NCI-H1417 treated with DMSO at 0.1 percent for 48 hours (cell line): ENCODE measurements at places on chromosomes 11 and 22.

- no peak for DNase-seq
Observed at GRCh38 chr11:68958211-68958610, 22.6 kb downstream of the MRGPRD start.

- DNase-seq: no peak
Observed at GRCh38 chr11:22786475-22786874, 43.1 kb downstream of the SVIP start.

- DNase-seq: no peak
Observed at GRCh38 chr11:118275176-118275575, 11.1 kb upstream of the MPZL2 start.

GRCh38 chr11:12813371-12814225, 139.4 kb downstream of the TEAD1 start:
- DNase-seq: no peak

GRCh38 chr22:18935889-18936529, at the start of gene PRODH:
TSS of gene PRODH (minus strand) at chr22:18936293. CDS start at chr22:18936287, 6 bp downstream.
- DNase-seq: no peak

DNA sequence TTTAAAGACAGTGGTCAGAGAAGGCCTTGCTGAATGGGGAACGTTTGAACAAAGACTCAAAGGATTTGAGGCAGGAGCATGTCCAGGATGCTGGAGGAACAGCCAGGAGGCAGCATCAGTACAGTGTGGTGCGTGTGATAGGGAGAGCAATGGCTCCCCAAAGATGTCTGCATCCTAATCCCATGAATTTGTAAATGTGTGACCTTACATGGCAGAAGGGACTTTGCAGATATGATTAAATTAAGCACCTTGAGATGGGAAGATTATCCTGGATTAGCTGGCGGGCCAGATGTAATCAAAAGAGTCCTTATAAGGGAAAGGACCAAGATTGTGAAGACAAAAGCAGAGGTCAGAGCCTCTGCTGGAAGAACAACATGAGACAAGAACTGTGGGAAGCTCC, 24.6 kb upstream of the FAT3 start:
- no peak for DNase-seq

DNA sequence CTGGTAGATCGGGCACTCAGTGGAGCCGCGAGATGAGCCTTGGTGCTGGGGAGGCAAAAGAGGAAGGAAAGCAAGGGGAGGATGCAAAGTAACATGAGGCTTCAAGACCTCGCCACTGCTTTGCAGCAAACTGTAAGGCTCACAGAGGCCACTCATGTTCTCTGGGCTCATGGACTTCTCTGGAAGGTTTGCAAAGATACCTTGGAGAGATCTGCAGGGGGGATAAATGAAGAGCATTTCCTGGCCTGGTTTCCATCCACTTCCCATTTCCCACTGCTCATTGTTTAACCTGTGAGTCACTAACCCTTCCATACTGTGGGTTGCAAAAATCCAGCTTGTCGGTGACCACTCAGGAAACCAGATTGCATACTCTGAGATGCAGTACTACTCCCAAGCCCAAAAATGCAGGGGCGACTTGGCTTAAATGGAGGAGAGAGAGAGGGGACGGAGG, 38.5 kb downstream of the OSBP2 start:
- DNase-seq: no peak

DNA sequence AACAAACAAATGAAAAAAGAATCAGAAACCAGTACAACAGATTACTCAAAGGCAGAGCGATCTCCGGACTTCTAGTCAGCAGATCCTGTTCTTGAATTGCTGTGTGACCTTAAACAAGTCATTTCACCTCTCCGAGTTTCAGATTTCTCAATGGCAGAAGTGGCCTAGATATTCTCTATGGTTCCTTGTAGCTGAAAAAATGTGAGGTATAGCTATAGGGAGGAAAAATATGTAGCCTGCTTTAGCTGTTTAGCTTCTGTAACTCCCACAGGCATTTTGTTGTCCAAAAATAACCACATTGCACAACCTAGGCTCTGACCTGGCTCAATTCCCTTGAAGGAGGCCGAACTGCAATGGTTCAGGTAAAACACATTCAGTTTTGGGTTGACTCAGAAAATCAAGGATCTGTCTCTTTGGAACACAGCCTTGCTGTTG, 100.7 kb downstream of the DBX1 start:
- DNase-seq: no peak

GRCh38 chr11:9263840-9264315, 1.3 kb downstream of the DENND5A start:
- DNase-seq: no peak

DNA sequence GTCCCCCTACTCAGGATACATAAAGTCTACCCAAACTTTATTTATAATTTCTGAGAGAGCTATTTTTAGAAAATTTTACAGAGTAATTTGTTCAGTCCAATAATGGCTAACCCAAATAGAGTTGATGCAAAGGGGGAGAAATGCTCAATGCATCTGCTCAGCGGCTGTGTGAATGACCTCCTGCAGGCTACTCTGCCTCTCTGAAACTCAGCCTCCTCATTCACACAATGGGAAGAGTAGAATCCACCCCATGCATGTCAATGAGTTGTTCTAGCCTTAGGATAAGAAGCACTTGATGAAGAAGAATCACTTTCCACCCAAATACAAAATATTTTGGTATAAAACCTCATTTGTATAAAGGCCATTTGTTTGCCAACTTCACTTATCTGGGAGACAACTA, 1204.0 kb downstream of the LRRC4C start:
- no peak for DNase-seq

DNA sequence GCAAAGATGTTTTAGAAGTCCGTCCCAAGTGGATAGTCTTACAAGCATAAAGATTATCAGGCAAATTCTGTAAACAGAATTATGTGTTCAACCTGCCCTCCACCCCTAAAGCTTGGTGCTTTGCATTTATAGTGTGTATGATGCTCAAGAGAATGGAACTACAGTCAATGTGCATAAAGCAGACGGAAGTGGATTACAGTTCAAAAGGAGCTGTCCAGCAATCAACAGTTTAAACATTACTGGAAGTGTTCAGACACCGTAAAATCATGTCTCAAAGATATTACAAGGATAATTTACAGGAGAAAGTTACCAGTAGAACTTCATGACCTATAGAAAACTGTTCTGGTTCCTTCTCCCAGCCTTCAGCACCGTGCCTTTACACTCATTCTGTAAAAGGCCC, 1.0 kb downstream of the RIC3 start:
- no peak for DNase-seq

GRCh38 chr22:50141462-50141861, 29.1 kb upstream of the PANX2 start:
- no peak for DNase-seq

DNA sequence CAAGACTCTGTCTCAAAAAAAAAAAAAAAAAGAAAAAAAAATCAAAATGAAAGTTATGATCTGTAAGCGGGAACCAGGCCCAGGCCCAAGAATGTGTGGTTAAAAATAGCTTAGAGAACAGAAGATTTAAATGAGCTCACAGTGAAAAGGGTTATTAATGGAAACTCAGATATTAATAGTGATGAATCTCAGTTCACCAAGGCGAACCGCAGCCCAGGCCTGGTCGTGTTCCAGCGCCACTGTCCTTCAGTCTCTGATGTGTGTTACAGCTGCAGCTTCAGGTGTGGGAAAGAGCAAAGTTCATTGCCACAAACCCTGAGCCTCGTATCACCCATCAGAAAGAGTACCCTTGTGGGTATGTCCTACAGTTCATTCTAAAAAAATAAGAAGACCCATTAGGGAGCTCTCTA, 107.1 kb downstream of the GAB2 start:
- no peak for DNase-seq

- DNase-seq: no peak
Observed at GRCh38 chr22:49785841-49786471, 41.7 kb downstream of the BRD1 start.

DNA sequence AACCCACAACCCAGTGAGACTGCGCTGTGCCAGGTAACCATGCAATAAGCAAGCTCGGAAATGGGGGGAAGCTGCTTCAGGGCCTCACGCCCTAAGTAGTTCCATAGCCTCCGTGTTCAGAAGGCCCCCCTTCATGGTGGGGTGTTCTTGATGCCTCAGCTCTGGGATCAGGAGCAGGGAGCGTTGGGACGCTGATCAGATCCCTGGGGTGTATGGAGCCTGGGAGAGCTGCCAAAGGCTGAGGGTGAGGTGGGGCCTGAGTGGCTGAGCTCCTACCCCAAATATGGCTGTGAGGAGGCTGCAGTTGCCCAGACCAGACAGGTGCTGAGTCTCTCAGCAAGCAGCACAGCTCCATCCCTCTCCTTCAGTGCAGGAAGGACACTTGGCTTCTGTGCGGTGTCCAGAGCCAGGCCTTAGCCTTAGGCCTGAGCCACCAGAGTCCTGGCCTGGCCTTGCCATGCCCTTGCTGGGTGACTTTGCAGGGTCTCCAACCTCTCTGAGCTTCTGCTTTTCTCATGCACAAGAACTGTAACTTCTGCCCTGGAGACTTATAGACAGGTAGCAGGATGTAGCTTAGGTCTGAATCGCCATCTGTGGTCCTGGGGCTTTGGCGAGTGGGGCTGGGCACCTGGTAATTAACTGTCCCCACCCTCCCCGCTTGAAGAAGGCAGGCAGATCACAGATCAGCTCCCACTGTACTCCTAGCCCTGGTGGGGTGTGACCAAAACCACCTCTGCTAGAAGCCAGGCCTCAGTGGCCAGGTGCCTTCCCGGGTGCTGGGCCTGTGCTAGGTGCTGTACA, 5.3 kb downstream of the MMP11 start:
- no peak for DNase-seq

DNA sequence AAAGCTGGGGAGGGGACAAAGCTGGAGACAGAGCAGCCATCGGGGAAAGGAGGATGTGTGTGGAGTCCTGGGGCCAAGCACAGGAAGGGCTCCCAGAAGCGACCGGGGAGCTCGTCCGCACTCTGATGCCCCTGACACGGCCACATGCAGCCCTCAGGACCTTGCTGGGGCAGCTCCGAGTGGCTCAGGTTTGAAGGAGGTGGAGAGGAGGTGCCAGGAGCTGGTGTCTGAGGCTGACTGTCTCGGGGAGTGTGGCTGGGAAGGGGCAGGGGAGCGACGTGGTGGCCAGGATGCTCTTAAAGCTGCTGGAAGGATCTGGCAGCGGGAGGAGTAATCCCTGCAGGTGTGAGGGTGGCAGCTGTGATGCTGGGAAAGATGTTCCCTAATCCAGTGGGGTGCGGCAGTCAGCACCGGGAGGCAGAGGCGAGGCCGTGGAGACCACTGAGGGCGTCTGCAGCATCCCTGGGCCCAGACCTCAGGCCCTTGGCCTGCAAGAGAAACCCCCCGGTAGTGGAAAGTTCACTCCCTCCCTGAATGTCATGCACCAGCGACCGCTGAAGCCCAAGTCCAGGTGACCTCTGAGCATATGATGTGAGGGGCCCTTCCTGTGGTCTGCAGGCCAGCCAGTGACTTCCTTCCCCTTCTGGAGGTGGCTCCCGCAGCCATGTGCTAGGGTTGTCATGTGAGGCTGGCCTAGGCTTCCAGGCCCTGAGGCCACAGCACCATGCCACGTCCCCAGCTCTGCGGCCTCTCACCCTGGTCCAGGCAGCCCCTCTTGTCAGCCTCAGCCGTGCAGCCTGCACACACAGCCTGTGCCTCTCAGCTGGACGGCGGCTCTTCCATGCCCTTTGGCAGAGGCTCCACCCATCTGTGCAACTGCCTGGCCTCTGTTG, 17.2 kb upstream of the CTSD start:
- DNase-seq: no peak

GRCh38 chr22:38104084-38104483, 6.4 kb downstream of the BAIAP2L2 start:
- DNase-seq: no peak

DNA sequence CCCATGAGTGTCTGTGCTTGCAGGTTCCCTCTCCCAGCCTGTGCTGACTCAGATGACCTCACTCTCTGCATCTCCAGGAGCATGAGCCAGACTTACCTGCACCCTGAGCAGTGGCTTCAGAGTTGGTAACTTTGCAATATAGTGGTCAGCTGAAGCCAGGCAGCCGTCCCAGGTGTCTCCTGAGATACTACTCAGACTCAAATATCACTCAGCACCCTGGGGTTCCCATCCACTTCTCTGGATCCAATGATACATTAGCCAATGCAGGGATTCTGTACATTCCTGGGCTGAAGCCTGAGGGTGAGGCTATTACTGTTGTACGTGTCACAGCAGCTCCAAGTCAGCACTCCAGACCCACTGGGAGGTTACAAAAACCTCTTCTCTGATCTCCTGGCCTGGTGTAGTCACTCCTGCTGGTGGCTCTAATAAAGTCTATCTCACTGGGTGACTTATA, 87.8 kb upstream of the TOP3B start:
- DNase-seq: no peak

GRCh38 chr11:110929129-110929528, 216.9 kb upstream of the ARHGAP20 start:
- DNase-seq: no peak

- DNase-seq: peak; percentile 41
Observed at GRCh38 chr11:10322830-10323792, 18.2 kb downstream of the ADM start.

- DNase-seq: no peak
Observed at GRCh38 chr11:115408036-115408921, 95.9 kb downstream of the CADM1 start.

DNA sequence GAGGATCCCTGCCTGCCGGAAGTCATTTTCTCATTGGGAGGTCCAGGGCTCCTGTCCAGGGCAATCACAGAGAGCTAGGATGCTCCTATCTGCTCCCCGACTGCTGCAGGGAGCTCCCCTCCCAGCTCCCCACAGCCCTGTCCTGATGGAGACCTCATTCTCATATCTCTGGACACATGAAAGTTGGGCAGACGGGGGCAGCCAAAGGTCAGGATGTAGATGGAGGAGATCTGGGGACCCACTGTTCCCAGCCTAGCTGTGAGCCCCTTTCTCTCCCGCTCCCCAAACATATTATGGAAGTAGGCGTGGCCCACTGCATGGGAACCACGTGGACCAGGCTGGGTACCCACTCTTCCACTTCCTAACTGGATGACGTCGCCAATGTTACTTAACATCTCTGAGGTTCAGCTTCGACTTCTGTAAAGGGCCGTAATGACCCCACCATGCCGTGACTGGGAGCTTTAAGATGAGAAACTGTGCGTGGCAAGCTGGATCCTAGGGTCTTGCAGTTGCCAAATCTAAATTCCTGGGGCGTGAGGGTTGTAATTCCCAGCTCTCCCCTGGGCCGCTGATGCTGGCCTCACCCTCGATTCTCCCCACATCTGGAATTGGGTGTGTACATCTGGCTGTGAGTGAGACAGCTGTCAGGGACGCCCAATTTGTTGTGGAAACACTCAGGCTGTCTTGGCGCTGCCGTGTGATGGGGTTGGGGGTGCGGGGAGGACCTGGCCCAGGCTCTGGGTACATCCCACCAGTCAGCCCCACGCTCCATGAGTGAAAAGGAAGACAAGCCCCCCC, 1.8 kb downstream of the CDC42EP2 start:
- no peak for DNase-seq
